CD4-positive, alpha-beta T cell treated with Interleukin-6 for 4 hours (primary cell): ENCODE measurements at places on chromosomes 3 and 15.

DNA sequence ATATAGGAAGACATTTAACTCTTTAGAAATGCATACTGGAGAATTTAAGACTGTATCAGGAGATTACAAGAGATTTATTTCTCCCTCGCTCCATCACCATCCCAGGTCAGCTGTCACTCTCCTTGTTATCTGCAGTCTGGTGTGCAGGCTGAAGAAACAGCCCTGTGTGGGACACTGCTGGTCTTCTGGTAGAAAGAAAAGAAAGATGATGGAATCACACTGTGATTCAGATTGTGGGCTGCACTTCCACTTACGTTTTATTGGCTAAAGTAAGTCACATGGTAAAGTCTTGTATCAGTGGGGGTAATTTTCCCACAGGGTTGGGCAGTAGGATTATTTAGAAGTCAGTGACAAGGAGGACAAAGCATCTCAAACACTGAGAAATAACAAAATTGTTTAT, 18.1 kb upstream of the ATP1B3 start:
- DNase-seq, result no peak

- no peak for DNase-seq
Measured at GRCh38 chr3:150330174-150330573, 77.9 kb upstream of the TSC22D2 start.

GRCh38 chr3:132293251-132293650, 24.0 kb upstream of the ACP3 start:
- DNase-seq, result no peak

- no peak for DNase-seq
Measured at GRCh38 chr15:61116825-61117224, 112.3 kb downstream of the RORA start.
